NT2/D1 (cell line): ENCODE measurements at places on chromosomes 7 and 10.

GRCh38 chr10:58341947-58342346, 7.1 kb downstream of the UBE2D1 start:
- DNase-seq: no peak

DNA sequence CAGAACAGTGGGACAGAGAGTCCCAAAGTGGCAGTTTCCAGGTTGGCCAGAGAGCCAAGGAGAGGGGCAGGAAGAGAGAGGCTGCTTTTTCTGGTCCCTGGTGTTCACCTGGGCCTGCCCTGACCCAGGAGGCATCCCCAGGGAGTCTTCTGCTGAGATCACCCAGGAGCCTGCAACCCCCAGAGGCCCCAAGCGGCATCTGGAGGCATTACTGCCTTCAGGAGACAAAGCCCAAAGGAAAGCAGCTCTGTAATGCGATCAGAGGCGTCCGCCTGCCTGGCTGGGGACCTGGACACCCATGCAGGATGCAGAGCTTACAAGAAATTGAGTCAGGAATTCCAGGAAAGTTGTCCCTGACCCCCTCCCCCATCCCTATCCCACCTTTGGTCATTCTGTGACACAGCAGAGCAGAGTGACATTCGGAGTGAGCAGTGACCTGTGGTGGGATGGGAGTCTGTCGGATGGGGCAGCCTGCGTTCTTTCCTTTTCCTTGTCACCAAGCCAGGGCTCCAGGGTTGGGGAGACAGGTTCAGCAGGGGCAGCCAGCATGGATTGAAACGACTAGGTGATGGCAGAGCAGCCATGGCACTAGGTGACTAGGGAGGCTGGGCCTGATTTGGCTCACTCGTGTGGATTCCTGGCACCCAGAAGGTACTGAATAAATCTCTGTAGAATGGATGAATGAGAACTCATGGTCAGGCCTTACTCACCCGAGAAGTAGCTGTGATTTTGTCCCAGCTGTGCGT, 10.4 kb downstream of the UNC5B start:
- DNase-seq: no peak

DNA sequence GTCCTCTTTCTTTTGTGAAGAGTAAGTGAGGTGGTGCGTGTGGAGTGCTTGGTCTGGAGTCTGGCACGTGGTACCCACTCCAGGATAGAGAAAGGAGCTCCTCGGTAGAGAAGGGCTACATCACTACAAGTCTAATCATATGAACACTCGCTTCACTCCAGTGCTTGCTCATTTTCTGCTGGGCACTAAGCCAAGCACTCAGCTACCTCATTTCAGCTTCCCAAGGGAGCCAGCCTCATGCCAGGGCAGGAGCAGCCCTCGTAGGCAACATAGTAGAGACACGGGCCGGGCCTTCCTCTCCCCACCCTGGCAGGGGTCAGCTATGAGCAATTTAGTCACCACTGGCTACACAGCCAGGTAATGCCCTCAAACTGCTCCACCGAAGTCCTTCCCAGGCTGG, 11.4 kb upstream of the HSPA12A start:
- DNase-seq: no peak

GRCh38 chr10:71372882-71373495, 23.7 kb upstream of the CDH23 start:
- DNase-seq: no peak

DNA sequence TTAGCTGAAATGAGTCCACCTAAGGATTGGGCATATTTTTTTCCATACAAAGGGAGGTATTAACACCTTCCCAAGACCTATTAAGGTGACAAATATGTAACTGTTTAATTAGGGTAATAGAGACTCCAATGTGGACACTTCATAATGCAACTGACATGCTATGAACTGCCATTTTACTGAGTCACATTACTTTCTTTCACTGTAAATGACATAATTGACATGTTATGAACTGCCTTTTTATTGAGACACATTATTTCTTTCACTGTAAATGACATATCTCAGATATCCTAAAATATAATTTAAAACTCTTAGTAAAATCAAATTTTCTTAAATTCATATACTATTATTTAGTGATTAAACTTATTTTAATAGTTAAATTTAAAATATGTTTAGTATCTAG, 528.8 kb upstream of the PCDH15 start:
- DNase-seq: no peak

DNA sequence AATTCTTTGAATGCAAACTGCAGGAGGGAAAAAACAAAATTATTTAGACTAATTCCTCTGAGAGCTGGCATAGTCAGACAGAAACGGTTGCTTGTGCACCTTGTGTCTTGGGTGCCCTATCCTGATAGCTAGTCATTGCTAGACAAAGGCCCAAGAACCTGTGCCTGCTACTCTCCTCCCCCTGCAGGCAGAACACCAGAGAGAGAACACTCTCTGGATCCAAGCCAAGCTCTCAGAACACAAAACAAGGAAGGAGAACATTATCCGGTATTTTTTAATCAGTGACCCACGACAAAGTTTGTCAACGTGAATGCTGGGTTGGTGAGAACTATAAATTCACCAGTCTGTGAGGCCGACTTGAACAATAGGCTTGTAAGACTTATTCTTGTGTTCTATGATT, 18.8 kb upstream of the PPP1R9A start:
- DNase-seq: no peak

DNA sequence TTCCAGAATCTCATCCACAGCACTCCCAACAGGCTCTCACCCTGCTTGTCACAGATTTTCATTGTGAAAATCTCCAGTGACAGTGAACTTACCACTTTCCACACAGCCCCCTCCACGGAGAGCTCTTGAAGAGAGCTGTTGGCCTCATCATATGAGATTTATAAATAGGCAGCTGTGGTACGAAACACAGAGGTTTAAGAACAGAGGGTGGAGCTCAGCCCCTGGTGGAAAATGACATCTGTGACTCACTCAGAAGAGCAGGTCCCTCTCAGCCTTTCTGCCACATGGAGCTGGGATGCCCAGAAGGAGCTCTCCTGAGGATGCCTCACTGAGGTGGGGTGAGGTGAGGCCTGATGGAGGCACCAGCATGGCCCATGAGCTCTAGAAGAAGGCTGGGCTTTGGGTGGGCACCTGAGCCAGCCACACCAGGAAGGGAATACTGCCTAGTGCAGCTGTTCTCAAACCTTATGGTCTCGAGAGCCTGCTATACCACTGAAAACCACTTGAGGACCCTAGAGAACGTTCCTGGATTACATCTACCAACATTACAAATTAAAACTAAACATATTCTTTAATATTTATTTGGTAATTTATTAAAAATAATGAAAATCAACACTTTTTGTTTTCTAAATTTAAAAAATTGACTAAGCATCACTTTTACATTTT, 25.8 kb upstream of the EEPD1 start:
- DNase-seq: no peak

DNA sequence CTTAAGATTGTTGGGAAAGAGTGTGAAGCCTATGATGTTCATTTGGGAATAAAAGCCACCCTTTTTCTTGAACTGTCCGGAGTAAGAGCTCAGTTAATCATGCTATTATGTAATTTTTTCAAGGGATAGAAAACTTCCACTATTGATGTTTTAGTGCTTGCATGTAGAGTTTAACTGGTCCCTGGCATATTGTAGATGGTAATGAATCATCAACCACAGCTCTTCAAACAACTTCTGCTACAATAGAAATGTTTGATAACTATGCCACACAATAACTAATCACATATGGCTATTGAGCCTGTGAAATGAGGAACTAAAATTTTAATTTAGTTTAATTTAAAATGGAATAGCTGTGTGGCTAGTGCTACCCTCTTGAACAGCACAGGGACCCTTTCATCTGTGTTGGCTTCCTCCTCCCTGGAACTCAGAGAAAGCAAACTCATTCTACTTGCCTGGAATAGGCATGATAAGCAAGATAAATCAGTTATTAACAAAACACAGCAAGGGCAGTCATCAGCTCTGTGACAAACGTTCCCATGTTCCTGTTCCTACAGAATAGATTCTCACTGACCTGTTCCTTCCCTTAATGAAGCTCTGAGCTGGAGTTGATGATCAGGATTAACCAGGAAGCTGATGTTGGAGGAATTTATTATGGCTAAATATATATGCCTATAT, 4.9 kb upstream of the SRI start:
- no peak for DNase-seq

DNA sequence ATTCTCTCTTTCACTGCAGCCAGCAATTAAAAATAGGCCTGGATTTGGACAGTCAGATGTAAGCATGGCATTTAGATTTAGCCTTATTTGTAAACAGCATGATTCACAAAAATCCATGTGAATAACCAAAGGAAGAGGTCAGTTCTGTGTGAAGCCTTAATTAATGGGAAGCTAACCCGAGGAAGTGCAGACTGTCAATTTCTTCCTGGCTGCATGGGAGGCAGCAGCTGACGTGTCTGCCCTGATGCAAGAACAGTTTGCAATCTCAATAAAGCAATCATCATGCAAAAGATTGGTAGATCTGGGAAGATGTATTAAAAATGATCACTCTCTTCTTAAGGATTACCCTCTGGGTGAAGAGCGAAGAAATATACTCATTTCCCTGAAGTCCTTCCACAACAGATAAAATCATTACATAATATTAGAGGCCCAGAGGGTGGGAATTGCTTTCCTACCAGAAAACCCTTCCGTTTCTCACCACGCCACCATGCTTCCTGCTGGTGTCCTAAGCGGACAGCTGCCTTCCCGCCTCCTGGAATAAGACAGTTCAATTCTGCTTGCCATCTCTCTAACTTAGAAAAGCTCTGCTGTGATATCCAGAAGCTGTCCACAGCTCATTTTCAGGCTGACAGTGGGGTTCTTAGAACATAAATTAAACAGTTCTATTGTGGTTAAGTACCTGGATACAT, 526.7 kb upstream of the NRP1 start:
- DNase-seq: no peak

- no peak for DNase-seq
These were observed 33.5 kb downstream of the SH2B2 start for GRCh38 chr7:102320181-102320580.
